ENCODE measurements at places on chromosomes 4 and X.

DNA sequence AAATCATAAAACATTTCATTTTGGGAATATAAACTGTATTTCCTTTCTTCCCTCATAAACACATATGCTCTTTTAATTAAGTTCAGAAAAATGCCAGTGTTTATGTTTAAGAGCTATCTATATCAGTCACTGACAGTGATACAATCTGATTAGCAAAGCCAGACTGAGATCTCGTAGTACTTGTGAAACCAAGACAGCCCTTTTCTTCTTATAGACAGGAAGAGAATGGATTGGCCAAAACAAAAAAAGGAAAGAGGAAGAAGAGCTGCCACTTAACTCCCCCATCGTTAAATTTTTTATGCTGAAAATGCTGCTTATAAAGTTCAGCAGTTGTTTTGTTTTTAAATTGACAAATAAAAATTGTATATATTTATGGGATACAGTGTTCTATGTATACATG is 87.4 kb downstream of the PLAC1 start:
- DNase-seq, result no peak

- DNase-seq, result no peak
Measured at GRCh38 chr4:150648123-150648522, 66.2 kb downstream of the MAB21L2 start.

- no peak for DNase-seq
Measured at GRCh38 chr4:128649161-128649560, 160.3 kb upstream of the JADE1 start.

DNA sequence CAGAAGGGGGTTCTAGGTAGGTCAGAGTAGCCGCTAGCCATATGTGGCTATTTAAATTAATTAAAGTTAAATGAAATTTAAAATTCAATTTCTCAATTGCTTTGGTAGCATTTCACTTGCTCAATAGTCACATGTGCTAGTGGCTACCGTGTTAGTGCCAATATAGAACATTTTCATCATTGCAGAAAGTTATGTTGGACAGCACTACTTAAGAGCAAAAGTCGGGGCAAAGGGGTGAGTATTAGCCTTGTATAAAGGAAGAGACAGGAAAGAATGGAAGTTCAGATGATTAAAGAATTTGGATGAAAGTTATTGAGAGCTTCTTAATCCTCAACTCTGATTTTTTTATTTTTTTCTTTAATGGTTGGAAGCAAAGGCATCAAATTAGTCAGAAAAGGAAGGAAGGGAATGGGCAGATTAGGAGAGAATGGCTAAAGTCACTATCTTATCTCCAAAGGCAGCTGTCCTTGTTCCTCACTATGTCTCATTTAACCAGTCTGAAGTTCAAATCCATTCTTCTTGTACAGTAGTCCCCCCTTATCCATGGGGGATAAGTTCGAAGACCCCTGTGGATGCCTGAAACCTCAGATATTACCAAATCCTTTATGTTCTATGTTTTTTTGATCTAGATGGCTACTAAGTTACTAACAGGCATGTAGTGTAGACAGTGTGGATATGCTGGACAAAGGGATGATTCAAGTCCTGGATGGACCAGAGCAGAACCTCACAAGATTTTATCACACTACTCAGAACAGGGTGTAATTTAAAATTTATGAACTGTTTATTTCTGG is 22.9 kb downstream of the OCIAD1 start:
- DNase-seq, result no peak

- DNase-seq, result no peak
Measured at GRCh38 chrX:135000516-135000915, 9.7 kb downstream of the SMIM10 start.

DNA sequence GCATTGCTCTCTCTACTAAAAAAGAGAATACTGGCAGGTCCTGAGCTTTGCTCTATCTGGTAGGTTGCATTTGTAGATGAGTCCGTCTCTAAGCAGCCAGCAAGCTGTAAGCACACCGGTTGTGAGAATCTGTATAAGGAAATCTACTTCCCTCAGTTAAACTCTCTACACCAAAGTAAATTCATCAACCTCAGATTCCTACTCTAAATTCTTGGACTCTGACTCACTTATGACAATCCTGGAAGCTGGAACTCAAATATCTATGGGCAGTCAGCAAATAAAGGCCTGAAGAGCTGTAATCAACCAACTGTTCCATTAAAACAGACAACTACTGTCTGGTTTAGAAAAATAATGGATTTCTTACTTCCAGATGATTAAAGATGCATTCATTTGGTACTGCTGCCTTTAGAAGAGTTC is 37.9 kb downstream of the FAT1 start:
- DNase-seq, result no peak

DNA sequence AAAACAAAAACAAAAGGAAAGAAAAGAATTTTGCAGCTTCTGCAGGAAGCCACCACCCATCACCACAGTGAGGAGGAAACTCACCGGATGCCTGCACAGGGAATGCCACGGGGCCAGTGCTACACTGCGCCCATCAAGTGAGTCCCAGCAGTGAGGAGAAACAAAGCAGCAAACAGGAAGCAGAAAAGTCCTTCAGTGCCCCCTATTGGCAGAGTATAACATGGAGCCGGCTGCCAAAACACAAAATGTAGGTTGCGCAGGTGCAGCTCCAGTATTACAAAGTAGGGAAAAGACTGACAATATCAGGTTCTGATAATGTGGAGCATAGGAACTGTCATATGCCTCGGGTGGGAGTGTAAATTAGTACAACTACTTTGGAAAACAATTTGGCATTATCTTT is 23.3 kb upstream of the SCML2 start:
- peak; percentile 28 for DNase-seq

DNA sequence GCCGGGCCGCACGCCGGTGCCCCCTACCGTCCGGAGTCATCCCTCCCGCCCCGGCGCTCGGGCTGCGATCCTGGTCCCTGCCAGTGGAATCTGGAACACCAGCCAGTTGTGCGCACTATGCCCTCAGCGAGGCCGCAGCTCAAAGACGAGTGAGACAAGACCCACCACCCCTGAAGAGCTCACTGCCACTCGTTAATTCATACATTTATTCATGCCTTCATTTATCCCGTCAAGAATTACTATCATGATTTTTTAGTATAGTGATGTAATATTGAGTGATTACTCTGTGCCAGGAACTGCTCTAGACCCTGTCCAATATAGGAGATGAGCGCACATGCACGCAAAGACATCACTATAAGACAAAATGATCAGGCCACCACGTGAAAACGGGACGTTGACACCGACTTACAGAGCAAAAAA is 247 bp upstream of the PPA2 start:
- DNase-seq, result peak; percentile 88

DNA sequence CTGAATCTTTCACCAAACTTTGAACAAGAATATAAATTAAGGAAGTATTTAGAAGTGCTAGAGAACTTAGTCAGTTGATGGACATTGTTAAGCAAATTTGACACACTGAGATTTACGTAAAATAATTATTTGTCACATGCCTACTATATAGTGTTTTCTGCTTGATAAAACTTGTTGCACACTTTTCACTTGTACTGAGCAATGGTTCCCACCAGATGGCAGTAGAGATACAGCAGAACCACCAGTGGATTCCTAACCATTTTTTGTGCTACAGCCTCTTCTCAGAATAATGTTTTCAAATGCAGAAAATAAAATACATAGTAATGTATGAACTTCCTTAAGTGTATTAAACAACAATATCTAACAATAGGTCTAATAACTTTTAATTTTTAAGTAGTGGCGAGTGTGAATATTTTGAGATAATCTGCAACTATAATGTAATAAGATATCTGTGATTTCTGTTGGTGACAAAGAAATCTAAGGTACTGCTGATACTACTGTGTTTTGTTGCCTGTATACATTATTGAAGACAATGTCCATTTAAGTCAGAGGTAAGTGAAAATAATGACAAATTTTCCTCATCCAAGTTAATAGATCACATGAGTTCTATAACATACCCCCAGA is 81.2 kb downstream of the APOOL start:
- no peak for DNase-seq

- DNase-seq, result no peak
Measured at GRCh38 chr4:158147151-158147550, 25.7 kb downstream of the GASK1B start.
